ENCODE measurements at places on chromosomes 2 and 18.

DNA sequence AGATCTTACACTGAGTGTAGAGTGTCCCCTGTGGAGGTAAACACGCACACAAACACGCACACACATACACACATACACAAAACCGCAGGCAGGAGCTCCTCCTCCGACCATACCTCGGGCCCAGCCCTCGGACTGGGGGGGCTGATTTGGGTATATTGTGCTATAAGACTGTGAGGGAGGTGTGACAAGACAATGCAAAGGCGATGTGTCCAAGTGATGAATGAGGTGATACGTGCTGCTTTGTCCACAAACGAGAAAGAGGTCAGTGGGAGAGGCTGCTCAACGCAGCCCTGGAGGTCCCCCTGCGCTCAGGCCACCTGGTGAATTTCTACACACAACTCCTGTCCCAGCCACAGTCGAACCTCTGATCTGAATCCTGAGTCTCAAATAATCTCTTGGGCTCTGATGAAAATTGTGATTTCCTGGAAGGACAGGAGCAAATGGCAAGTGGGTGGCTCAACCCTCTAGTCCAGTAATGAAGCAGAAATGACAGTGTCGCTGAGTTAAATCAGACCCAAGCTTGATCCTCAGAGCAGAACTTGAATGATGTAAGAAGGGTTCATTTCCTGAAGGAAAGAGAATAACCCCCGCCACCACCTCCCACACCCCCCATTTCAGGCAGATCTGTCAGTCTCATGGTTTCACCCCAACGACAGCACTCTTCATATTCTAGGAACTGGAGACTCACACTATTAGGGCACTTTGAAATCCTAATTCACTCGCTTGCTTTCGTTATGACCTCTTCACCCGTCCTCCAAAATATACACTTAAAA, 48.9 kb upstream of the ASXL2 start:
- DNase-seq = no peak

DNA sequence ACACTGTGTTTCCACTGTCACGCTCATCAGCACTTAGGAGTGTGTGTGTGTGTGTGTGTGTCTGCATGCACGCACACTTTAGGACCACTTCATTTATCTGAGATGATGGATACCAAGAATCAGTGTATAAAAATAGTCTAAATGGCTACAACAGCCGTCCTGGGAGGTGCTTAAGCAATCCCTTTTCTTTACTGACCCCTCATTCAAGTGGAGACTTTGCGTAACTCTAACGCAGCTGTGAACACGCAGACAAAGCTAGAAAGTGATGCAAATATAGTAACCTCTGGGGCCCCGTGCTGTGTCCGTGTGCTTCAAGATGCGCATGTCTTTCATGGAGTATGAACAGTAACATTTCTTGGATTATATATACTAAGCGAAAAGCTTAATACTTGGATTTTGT, 40.4 kb upstream of the RBM44 start:
- no peak for DNase-seq

DNA sequence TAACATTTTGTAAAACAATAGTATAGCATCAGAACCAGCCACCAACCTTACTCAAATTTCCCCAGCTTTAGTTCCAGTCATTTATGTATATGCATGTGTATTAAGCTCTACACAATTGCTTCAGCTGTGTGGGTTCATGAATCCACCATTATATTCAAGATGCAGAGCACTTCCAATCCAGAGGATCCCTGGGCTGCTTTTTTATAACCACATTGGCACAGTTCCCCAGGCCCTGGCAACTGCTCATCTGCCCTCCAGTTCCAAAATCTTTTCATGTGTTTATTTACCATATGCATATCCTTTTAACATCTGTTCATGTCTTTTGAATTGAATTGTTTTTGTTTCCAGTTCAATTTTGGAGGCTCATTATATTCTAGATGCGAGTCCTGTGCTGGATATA, 482.9 kb upstream of the HS6ST1 start:
- DNase-seq = no peak

DNA sequence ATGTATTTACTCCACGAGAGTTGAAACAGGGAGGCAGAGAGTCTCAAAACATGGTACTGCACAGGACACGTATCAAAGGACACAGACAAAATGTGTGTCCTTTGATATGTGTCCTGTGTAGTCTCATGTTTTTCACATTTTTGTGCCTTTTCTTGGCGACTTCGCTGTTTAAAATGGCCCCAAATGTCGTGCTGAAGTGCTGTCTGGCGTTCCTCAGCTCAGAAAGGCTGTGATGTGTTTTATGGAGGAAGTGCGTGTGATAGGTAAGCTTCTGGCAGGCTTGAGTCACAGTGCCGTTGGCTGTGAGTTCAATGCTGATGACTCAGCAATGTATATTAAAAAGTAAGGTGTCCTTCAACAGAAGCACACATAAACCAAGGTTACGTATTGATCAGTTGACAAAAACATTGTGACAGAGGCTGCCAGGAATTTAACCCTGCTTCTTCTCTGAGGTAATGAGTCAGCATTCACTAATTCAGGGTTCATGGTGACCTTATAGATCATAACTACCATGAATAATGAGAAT, 78.2 kb downstream of the DYSF start:
- DNase-seq = no peak

DNA sequence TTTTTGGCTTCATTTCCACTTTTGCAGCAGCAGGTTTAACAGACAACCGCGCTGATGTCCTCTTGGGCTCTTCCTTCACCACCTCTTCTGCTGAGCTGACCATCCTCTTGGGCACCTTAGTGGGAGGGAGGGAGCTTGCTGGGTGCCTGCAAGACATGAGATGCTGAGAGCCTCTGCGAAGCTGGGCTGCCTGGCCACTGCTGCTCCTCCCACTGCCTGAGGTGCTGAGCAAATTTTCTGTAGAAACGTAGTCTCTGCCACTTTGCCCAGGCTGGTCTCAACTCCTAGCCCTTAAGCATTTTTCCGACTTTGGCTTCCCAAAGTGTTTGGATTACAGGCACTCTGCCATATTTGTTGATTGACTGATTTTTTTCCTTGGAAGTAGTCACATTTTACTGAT, 422.2 kb upstream of the MC4R start:
- no peak for DNase-seq

DNA sequence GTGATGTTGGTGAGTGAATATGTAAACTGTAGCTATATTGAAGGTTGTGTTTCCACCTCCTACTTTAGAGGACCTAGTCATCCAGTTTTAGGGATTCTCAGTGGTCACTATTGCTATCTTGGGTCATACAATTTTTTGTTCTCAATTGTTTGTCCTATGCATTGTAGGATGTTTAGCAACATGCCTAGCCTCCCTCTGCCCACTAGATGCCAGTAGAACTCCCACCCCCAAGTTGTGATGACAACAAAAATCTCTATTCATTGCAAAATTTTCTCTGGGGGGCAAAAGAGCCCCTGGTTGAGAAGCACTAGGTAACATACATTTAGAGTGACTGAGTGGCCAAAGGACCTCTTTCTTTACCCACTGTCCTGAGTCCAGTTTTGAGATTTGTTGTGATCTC, 87.3 kb downstream of the LRRTM4 start:
- DNase-seq = no peak

- DNase-seq = no peak
Measured at GRCh38 chr2:153476816-153477635, 1.5 kb downstream of the RPRM start.

- DNase-seq = no peak
Measured at GRCh38 chr18:58256316-58257080, 212.5 kb downstream of the NEDD4L start.

DNA sequence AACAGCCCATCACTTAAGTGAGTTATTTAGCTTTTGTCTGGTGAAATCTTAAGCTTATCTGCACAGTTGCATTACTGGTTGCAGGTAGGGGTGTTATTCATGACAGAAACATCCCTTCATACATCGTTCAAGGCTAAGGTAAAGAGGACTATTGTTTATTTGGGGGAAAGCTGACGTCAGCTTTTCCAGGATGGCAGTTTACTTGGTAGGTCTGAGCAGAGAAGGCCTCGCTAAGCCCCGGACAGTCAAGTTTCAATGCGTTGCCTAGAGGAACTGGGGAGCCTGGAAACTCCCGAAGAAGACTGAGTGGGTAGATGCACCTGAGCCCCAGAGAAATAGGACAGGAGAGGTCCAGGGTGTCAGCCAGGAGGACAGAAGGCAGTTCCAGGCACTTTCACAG, 2.2 kb downstream of the RNU4ATAC start:
- no peak for DNase-seq

- DNase-seq = no peak
Measured at GRCh38 chr18:10240973-10241372, 213.5 kb upstream of the APCDD1 start.

GRCh38 chr18:60755134-60755533, 382.6 kb upstream of the MC4R start:
- no peak for DNase-seq

DNA sequence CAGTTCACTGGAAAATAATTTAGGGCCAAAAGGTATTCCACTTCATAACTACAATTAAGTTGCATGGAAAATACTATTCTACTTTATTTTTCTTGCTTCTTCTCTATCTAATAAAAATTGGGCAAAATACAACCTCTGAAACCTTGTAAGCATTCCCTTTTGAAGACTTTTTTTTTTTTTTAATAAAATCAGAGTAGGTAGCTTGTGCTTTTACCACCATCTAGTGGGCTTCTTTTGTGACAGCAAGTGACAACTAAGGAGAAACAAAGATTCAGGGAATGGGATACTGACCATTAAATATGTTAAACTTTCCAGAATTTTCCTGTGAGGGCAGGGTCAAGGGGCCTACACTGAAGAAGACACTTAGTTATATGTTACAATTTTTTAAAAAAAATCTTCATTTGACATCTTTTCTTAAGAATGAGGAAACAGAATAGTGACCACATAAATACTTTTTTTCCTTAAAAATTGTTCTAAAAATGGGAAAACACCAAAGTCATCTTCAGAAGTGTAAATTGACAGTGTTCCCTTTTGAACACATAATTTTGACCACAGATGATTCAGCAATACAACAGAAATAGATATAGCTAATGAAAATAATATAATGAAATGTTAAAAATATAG, 1183.2 kb upstream of the ACVR2A start:
- no peak for DNase-seq

DNA sequence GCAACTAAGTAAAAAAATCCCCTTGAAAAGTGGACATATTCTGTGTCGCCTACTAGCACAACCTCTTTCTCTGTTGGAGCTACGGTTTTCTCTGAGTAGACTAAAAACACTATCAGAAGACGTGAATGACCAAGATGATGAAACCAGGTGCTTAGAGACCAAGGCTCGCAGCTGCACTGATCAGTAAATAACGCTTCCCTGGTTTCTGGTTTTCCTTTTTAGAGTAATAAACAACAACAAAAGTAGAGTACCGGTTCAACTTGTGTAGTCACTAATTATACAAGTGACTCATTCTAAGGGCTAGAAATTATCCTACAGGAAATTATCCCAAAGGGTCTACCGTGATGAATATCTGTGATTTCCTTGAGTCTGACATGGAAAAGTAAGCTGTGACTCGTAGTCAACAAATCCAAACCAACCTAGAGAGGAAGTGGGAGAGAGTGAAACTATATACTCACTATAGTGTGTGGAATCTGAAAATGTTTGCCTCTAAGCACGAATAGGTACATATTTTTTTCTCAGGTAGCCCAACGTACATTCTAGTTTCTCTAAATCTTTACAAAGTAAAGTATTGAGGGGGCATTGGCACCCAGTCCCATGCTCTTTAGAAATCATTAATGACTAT, 17.8 kb downstream of the RASGRP3 start:
- no peak for DNase-seq

GRCh38 chr18:52313213-52313612, 26.8 kb upstream of the DCC start:
- no peak for DNase-seq

DNA sequence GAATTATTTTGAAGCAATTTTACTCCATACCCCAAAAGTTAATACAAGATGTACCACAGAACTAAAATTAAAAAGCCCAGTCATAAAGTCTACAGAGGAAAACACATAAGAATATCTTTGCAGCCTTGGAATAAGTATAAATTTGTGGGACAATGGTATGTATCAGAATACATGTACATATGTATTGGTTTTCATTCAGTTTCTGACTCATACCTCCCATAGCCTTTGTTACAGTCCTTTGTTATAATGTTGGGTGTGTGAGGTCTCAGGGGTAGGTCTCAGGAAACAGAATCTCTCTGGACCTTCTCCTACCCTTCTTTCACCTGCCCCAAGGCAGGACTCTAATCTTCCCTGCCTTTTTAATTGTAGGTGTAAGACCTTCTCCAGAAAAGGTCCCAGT, 1370.7 kb upstream of the CDH2 start:
- DNase-seq = no peak

DNA sequence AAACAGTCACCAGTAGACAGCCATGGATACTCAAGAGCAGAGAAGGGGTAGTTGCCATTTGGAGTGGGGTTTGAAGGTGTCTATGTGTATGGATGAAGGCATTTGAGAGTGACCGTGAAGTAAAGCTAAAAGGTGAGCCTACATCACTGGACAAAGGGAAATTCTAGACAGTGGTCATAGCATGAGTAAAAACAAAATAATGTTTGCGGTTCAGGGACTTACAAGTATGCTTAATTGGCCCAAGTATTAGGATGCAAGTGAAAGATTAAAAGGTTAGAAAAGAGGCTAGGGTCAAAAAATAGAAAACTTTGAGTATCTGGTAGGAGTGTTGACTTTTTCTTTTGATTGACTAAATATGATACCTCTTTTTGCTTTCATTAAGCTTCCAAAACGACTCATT, 238.1 kb upstream of the SLC8A1 start:
- DNase-seq = no peak

- DNase-seq = no peak
Measured at GRCh38 chr18:12336887-12337286, 28.8 kb downstream of the TUBB6 start.

DNA sequence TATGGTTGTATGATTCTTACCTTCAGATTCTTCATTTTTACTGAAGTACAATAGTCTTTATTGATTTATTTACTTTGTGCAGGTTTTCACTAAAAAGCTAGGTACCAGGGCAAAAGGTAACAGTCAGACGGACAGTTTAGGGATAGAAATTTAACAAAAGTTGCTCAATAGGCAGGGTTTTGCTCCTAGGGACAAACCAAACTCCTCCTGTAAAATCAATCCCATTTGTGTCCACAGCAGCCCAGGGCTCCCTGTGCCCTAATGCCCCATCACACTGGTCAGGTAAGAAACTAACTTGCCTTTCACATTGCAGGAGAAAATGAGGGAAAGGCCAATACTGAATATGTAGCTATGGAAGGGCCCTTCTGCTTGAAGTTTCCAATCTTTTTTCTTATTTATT, 410.9 kb downstream of the EPHA4 start:
- no peak for DNase-seq

DNA sequence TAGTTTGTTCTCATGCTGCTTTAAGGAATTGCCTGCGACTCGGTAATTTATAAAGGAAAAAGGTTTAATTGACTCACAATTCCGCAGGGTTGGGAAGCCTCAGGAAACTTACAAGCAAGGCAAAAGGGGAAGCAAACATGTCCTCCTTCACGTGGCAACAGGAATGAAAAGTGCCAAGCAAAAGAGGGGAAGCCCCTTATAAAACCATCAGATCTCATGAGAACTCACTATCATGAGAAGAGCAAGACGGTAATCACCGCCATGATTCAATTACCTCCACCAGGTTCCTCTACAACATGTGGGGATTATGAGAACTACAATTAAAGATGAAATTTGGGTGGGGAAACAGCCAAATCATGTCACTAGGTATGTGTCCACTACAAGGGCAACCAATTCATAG, 53.9 kb downstream of the MAP4K3 start:
- no peak for DNase-seq
